Ureter (tissue), 1 donor: ENCODE measurements at places on chromosomes 12 and 14. TPM values are rescaled to one million over a fixed set of nuclear protein-coding genes. Genes with fewer than 3 reads are reported as not detected.
A peak's percentile ranks its signal among the peaks of the same experiment; 100 is the strongest.

FBXO33 gene
- 8.0 TPM for total RNA-seq

CEP128 gene
- 11.5 TPM for total RNA-seq

TRPV4 gene
- 3.6 TPM for total RNA-seq

GRCh38 chr14:91732859-91733477 lies 1.1 kb upstream of the CATSPERB start:
- DNase-seq = no peak

- DNase-seq = no peak
Measured at GRCh38 chr12:18899678-18900317, 161.9 kb downstream of the CAPZA3 start.

KRT3 gene
- not detected for total RNA-seq

GRCh38 chr12:2463719-2464118 lies 331.1 kb upstream of the FKBP4 start:
- no peak for DNase-seq

- no peak for DNase-seq
Measured at GRCh38 chr12:2401040-2401439, 348.3 kb downstream of the CACNA1C start.

AICDA gene
- total RNA-seq = not detected

- DNase-seq = no peak
Measured at GRCh38 chr12:4293299-4293965, 19.9 kb downstream of the CCND2 start.

- DNase-seq = peak; percentile 38
Measured at GRCh38 chr14:68656452-68656851, 136.4 kb downstream of the ZFP36L1 start.

NANOG gene
- 2.5 TPM for total RNA-seq

GPRC5D gene
- total RNA-seq = 0.47 TPM

DNA sequence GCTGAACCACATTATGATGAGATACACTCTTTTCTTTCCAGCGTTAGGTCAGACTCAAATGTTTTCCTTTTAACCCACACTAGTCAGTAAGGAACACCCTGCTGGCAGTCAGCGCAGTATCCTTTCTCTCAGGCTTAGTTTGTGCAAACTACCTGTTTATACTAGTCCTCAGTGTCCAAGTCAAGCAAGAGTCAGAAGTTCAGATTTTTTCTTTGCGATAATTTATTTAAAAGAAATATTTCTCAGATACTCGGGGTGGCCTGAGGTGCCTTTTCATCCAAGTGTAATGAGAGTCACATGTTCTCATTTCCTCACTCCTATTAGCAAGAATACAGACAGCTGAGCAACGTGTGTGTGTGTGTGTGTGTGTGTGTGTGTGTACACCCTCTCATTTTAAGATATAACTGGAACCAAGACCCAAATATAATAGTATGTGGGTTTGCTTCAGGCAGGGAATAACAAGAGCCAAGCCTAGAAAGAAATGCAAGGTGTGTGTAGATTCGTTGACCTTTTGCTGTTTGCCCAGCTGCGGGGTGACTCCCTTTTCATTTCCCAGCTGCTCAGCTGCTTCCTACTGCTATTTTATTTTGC lies 182.7 kb downstream of the KICS2 start:
- no peak for DNase-seq

- DNase-seq = no peak
Measured at GRCh38 chr14:104633276-104634137, 28.9 kb upstream of the TMEM179 start.

DNA sequence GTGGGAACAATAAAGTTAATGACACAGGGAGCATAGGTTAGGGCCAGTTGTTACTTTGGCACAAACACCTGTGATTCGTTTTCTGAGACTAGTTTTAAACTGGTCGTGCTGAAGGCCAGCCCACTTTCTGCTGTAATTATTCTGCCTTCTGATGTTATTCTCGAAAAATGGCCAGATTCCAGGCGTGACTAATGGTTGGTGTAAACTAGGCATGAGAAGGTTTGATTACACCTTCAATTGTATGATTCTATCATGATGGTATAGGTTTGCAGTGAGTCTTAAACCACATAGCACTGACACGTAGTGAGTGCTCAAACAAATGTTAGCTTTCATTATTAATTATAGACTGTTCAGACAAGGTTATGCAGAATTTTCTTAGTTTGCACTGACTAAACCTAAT lies 39.0 kb downstream of the CKB start:
- DNase-seq = no peak

DNA sequence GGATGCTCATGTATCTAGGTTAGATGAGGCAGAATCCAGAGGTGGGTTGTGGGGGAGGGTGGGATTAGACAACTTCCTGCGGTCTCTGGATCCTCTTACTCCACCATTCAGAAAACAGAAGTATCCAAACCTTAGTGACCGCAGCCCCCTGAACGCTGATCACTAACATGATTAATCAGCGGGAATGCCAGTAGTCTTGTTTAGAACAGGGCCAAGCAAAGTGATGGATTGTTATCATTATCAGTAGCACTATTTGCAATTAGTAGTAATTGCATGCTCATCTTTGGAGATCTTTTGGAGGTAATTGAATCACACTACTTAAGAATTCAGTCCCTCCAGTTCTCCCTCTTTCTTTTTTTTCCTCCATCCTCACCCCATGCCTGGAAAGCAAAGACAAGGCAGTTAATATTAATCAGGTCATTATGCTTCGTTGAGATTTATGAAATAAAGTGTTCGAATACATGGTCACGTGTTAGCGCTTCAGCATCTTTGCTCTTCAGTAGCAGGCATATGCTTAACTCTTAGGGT lies 182.8 kb upstream of the NTF3 start:
- no peak for DNase-seq

NYNRIN gene
- 32.7 TPM for total RNA-seq

KRT78 gene
- total RNA-seq = not detected

- no peak for DNase-seq
Measured at GRCh38 chr12:87671757-87672156, 357.4 kb downstream of the C12orf50 start.

GRCh38 chr12:104064842-104065427 lies 604 bp downstream of the HCFC2 start:
- no peak for DNase-seq

DNA sequence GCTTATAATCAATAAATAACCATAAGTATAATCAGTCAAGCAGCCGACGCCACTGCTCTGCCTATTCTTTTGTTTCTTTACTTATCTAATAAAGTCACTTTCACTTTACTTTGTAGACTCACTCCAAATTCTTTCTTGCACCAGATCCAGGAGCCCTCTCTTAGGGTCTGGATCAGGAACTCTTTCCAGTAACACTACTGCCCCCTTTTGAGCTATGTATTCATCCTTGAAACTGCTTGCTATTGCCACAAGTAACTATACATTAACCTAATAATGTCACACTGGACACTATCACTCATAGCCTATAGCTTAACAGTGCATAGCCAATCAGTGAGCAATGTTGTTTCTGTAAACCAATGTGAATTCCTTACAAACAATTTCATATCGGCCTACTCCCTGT lies 2.8 kb upstream of the NID2 start:
- DNase-seq = no peak

- DNase-seq = peak; percentile 56
Measured at GRCh38 chr12:128387811-128388422, 120.9 kb downstream of the TMEM132C start.

GRCh38 chr12:82959821-82960220 lies 273.1 kb downstream of the TMTC2 start:
- DNase-seq = no peak

KCNK10 gene
- not detected for total RNA-seq

- no peak for DNase-seq
Measured at GRCh38 chr14:52352061-52352491, 38.0 kb downstream of the PTGER2 start.

- DNase-seq = no peak
Measured at GRCh38 chr14:39827901-39828655, 395.8 kb upstream of the FBXO33 start.

TOMM20L gene
- not detected for total RNA-seq

DNA sequence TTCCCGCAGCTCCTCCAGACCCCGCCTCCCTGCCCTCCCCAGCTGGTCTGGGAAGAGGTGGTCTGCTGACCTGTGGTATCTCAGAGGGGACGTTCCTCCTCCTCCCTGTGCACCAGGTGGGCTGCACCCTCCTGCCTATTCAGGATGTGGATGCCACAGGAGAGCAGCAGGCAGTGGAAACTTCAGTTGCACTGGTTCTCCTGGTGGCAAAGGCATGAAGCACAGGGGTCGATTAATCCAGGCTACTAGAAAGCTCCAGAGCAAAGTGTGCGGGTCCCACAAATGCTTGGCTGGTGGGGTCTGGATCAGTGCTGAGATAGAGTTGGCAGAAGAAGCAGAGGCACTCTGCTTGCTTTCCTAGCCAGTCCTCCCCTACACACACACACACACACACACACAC lies 197.0 kb downstream of the SLC41A2 start:
- DNase-seq = no peak

DNA sequence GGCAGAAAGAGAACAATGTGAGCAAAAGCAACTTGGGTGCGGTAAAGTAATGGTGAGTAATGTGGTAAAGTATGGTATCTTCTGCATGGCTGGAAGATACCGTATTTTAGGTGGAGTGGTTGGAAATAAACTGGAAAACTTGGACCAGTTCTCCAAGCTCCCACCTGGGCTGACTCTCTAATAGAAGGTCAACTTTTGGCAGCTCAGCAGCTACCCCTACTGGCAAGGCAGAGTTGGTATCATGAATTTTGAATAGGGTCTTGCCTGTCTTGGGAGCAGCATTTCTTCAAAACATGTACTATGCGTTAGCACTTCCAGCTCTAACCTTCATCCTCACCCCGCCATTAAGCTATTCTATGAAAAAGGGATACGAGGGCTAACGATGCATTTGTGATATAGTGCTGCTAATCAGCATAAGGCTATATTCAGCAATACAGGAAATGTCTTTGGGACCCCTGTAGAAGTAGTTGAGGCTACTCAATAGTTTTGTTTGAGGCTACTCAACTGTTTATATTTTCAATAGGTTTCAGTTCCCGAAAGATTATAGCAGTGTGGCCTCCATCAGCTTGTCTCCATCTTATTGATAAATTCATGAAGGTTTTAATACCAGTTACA lies 276.3 kb upstream of the FAR2 start:
- DNase-seq = no peak

DNA sequence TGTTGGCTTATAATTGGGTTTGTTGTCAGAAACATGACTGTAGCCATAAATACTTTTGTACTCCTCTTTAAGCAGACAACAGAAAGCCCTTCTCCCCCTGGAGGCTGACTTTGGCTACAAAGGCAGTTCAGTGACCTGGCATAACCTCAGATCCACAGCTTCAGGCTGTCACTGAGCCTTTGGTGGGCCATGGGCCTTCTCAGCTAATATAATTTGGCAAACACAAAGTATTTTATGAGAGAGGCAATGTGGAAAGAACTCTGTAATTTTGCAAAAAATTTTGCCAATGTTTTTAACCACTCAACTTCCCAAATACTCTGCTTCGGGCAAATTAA lies 15.5 kb upstream of the MGP start:
- DNase-seq = no peak

DNA sequence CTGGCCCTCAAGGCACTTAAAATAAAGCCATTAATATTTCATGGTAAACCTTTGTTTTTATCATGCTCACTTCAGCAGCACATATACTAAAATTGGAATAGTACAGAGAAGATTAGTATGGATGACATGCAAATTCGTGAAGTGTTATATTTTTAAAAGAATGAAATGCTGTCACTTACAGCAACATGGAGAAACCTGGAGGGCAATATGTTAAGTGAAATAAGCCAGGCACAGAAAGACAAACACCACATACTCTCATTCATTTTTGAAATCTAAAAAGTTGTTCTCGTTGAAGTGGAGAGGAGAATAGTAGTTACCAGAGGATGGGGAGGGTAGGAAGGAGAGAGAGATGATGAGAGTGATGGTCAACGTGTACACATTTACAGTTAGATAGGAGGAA lies 45.4 kb upstream of the ATP2B1 start:
- DNase-seq = no peak

OAS1 gene
- 48.4 TPM for total RNA-seq

DNA sequence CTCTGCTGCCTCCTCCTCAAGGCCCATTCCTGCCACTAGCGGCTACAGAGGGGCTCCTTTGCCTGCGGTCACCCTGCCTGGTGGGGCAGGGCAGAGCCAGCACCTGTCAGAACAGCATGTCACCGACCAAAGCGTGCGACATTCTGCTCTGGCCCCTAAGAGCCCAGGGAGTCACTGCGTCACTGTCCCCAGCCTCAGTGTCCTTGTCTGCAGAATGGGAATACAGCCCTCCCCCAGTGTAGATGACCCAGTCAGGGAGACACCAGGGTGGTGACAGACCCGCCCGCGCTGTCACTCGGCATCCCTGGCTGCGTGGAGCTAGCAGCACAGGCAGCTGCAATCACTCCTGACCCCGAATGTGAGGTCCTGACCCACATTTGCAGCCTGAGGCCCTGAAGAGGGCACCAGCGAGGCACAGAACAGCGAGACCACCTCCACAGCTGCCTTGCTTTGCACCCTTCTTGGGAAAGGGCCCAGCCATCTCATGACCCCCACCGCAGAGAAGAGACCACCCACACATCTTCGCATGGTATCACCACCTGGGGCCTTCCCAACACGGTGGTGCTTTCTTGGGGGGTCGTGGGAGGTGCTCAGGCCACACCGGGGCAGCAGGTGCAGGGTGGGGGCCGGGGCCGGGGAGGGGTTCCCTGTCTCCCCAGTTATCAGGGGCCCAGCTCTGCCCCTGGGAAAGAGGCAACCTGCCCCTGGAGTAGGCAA lies 2.5 kb downstream of the AHNAK2 start:
- no peak for DNase-seq

- no peak for DNase-seq
Measured at GRCh38 chr12:105228966-105229365, 7.0 kb downstream of the APPL2 start.

DNA sequence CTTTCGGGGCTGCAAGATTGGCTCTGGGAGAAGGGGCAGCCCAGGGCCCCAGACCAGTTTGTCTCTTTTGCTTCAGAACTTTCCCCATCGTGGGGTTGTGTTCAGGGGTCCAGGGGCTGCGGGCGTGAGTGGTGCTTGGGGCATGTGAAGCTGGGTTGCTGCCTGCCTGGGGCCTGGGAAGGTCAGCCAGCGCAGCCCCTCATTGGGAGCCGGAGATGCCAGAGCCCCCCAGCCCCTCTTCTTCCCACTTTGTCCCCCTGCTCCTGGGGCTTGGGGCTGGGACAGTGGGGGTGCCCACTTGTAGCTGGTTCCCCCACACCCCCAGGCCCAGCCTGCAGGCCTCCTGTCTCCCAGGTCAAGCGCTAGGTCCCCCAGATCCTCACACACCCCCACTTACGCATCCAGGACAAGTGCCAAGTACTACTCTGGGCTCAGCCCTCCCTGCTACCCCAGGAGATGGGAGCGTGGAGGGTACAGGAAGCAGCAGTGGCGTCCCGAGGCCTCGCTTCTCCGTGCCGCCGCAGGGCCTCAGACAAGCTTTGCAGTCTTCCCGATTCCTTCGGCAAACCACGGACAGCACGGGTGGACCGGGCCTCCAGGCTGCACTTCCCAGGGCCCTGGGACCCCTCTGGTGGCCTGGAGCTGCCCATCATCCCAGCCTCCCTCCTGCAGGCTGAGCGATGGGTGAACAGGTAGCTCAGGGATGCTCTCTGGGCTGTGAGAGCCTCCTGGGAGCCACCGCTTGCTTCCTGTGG lies 41.5 kb downstream of the PACS2 start:
- no peak for DNase-seq

ENDOU gene
- total RNA-seq = 0.89 TPM

- no peak for DNase-seq
Measured at GRCh38 chr12:111436811-111437210, 31.1 kb downstream of the SH2B3 start.

GRCh38 chr12:116043659-116044535 lies 233.6 kb downstream of the MED13L start:
- no peak for DNase-seq

GPR132 gene
- 1.5 TPM for total RNA-seq

- DNase-seq = no peak
Measured at GRCh38 chr12:65204886-65205525, 35.6 kb downstream of the LEMD3 start.
